ENCODE measurements at places on chromosomes 6 and 20. TPM values are rescaled to one million over a fixed set of nuclear protein-coding genes. Genes with fewer than 3 reads are reported as not detected.

- no peak for DNase-seq
These were observed 4.0 kb upstream of the FOXS1 start for GRCh38 chr20:31849306-31849930.

Gene SEMG1
- not detected for total RNA-seq

Gene RBM39
- total RNA-seq = 525 TPM

GRCh38 chr6:149938571-149939355 lies 3.1 kb upstream of the ULBP2 start:
- DNase-seq = peak; percentile 63
